ENCODE measurements at places on chromosomes 2 and 18. TPM values are rescaled to one million over a fixed set of nuclear protein-coding genes. Genes with fewer than 3 reads are reported as not detected.

The OR6B2 gene
- not detected for total RNA-seq

The MC4R gene
- not detected for total RNA-seq

The EPHA4 gene
- 1.3 TPM for total RNA-seq

The FAM237A gene
- not detected for total RNA-seq

The ELAC1 gene
- 3.8 TPM for total RNA-seq

The NCKAP5 gene
- total RNA-seq, result 1.4 TPM

The LIPG gene
- total RNA-seq, result 0.32 TPM

The FHOD3 gene
- 2.3 TPM for total RNA-seq

The ASAP2 gene
- total RNA-seq, result 39.8 TPM

The NDC80 gene
- total RNA-seq, result 17.2 TPM

The LYG2 gene
- total RNA-seq, result not detected

The IGFBP5 gene
- total RNA-seq, result 0.13 TPM

The M1AP gene
- not detected for total RNA-seq

The LPIN2 gene
- total RNA-seq, result 21.5 TPM

The NOL4 gene
- total RNA-seq, result not detected

The ABCG8 gene
- not detected for total RNA-seq

The SERPINB13 gene
- not detected for total RNA-seq

The TNFRSF11A gene
- 7.3 TPM for total RNA-seq

The EGR4 gene
- 0.43 TPM for total RNA-seq

The TOGARAM2 gene
- total RNA-seq, result not detected

The CHRND gene
- total RNA-seq, result not detected

The ANO7 gene
- total RNA-seq, result 2.2 TPM

The MPV17 gene
- total RNA-seq, result 69.5 TPM

The CAPN14 gene
- total RNA-seq, result not detected

The LIMS3 gene
- total RNA-seq, result not detected

The FABP1 gene
- not detected for total RNA-seq

The UCN gene
- total RNA-seq, result 2.0 TPM

The GCG gene
- total RNA-seq, result not detected

The IL18R1 gene
- 0.72 TPM for total RNA-seq

The GPR45 gene
- total RNA-seq, result not detected

The FAM117B gene
- total RNA-seq, result 1.2 TPM

The DOK6 gene
- total RNA-seq, result not detected

The DUSP19 gene
- 0.25 TPM for total RNA-seq

The SELENOI gene
- total RNA-seq, result 10.6 TPM

The PRKAG3 gene
- total RNA-seq, result not detected

The TSPYL6 gene
- total RNA-seq, result not detected

The WNT10A gene
- 0.19 TPM for total RNA-seq

The NEURL3 gene
- 1.0 TPM for total RNA-seq

The IMPA2 gene
- 74.3 TPM for total RNA-seq

The SMARCAL1 gene
- total RNA-seq, result 15.5 TPM

The OBSL1 gene
- 26.1 TPM for total RNA-seq

The ALK gene
- not detected for total RNA-seq

The GRB14 gene
- total RNA-seq, result 4.6 TPM

The NOSTRIN gene
- total RNA-seq, result 3.3 TPM

The TBR1 gene
- not detected for total RNA-seq

The FIGN gene
- 1.3 TPM for total RNA-seq

The PLEKHB2 gene
- 69.3 TPM for total RNA-seq

The PSD4 gene
- 10.9 TPM for total RNA-seq

The ITGA4 gene
- 1.1 TPM for total RNA-seq

The ADAM17 gene
- total RNA-seq, result 29.0 TPM

The AGXT gene
- total RNA-seq, result not detected

The ASPRV1 gene
- 0.10 TPM for total RNA-seq

The PROKR1 gene
- not detected for total RNA-seq

The SPC25 gene
- total RNA-seq, result 20.1 TPM
